ENCODE measurements at places on chromosomes 7 and 10.

- DNase-seq = no peak
These were observed 80.4 kb downstream of the UBE3C start for GRCh38 chr7:157219154-157219553.

DNA sequence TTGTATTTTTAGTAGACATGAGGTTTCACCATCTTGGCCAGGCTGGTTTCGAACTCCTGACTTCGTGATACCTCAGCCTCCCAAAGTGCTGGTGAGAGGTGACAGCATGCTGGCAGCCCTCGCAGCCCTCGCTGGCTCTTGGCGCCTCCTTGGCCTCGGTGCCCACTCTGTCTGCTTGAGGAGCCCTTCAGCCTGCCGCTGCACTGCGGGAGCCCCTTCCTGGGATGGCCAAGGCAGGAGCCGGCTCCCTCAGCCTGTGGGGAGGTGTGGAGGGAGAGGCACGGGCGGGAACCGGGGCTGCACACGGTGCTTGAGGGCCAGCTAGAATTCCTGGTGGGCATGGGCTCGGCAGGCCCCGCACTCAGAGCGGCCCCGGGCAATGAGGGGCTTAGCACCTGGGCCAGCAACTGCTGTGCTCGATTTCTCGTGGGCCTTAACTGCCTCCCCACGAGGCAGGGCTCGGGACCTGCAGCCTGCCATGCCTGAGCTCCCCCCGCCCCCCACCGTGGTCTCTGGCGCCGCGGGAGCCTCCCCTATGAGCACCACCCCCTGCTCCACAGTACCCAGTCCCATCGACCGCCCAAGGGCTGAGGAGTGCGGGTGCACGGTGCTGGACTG lies 96.5 kb upstream of the RHOBTB1 start:
- no peak for DNase-seq

DNA sequence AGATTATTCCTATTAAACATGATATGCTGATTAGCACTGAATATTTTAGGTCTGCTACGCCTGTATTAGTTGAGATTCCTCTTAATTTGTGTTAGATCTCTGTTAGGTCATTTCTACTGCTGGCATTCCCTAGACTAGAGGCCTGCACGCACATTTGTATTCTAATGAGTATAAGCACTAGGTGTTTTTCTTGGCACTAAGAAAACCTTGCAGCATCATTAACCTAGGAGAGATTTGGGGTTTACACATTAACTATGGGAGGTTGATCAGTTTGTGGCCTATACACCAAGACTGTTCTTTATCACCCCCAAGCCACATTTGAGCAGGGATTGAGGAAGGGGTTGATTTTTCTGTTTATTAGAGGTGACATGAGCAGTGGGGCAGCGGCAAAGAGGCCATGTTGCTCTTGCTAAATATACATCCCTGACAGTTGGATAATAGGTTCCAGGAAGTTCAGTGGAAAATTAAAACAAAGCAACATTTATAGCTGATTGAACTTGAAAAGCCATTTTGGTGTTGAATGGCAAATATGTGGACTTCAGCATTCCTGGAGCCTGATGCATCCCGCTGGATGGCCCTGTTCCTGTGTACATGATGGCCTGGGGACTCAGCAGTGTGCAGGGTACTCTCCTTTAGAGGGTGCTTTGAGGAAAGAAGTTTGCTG lies 65.2 kb downstream of the GBF1 start:
- DNase-seq = no peak

DNA sequence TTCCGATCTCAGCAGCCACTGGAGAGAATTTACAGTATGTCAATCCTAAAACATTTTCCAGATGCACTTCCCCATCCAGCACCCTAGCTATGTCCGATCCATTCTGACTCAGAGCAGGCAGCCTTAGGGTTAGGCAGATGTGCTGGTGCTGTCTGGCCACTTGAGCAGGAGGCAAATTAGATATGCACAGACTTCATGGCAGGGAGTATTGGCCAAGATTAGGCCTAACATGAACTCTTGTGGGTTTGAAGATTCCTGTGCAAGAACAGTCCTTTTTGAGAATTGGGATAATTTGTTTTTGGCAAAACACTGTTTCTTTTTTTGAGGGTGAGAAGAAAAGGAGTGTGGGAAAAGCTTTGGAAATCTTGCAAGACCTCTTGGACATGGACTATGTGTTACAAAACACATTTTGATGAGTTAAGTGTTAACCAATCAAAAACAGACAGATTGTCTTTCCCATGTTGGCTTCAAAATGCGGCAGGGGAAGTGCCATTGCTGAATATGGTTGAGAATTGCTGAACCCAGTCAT lies 218.6 kb upstream of the INHBA start:
- DNase-seq = no peak

DNA sequence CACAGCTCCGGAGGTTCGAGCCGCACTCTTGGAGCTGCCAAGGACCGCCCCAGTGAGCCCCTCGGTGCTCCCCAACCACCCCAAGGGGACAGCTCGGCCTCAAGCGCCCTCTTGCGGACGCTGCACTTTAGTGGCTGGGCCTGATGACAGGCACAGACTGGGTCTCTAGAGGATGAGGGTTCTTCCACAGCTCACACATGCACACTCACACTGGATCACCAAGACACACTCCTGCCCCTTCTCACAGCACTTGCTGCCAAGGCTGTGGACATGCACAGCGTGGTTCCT lies 2.1 kb downstream of the RET start:
- DNase-seq = no peak

GRCh38 chr7:47493976-47494911 lies 87.7 kb downstream of the TNS3 start:
- no peak for DNase-seq

- DNase-seq = peak; percentile 74
These were observed 136.6 kb downstream of the PTPN20 start for GRCh38 chr10:47047577-47048525.

DNA sequence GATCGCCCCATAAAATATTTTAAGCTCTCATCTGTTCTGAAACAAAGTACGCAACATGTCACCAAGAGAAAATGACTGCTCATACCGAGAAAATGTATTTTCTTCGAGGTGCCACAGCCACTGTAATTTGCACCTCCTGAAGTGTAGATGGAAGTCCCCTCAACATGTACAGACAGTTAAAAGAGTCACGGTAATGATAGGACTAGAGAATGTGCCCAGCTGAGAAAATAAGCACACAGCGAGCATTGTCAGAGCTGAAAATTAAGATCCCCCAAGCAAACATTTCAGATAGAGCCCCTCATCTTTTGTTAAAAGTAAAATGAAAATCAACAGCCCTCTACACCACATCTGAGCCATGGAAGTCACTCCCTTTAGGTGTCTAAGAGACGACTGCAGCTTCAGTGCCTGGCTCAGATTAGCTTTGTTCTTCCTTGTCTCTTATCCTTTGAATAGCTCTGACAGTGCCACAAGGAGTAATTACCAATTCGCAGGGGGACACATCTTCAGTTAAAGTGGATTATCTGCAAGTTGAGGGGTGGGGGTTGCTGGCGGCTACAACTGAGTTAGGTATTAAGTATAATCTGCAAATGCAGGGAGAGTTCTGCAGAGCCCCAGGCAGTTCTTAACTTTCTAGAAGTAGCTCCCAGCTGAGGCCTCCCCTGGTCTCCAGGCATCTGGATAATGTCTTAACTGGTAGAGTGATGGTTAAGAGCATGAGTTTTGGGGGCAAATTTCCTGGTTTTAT lies 222.7 kb upstream of the C7orf33 start:
- DNase-seq = no peak

GRCh38 chr7:137670222-137671064 lies 176.3 kb downstream of the DGKI start:
- no peak for DNase-seq

DNA sequence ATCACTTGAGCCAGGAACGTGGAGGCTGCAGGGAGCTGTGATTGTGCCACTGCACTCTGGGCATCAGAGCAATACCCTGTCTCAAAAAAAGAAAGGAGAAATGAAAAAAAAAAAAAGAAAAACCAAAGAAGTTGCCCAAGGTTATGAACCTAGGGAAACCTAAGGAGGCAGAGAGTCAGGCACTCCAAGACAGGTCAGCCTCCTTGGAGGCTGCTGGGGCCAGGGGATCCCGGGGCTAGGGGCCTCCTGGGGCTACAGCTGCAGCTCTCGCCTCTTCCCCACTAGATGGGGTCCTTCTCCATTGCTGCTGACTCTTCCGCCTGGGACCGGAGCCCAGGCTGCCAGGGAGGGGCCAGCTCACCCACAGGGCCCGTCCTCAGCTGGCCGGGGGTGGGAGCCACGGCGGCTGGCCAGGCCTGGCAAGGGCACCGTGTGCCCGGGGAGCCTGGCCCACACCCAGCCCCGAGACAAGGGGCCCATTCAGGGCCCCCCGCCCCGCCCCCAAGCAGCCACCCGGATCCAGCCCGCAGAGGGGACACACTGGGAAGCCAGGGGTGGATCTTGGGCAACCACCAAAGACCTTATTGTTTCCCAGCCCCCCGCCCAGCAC lies 1.7 kb upstream of the SPACDR start:
- no peak for DNase-seq
